ENCODE measurements at places on chromosomes 3 and 15. TPM values are rescaled to one million over a fixed set of nuclear protein-coding genes. Genes with fewer than 3 reads are reported as not detected.

Gene SUMF1
- polyA plus RNA-seq, result 4.5 TPM

Gene ADGRG7
- polyA plus RNA-seq, result not detected

Gene CAPN3
- polyA plus RNA-seq, result 1.5 TPM

Gene PP2D1
- polyA plus RNA-seq, result not detected

Gene GPR171
- polyA plus RNA-seq, result not detected

Gene KLHL40
- polyA plus RNA-seq, result not detected

Gene GNL3
- polyA plus RNA-seq, result 151 TPM

Gene CLRN1
- 0.18 TPM for polyA plus RNA-seq

Gene SUCLG2
- 0.15 TPM for polyA plus RNA-seq

Gene CPN2
- not detected for polyA plus RNA-seq

Gene ADIPOQ
- polyA plus RNA-seq, result not detected

Gene DNAH12
- polyA plus RNA-seq, result 1.8 TPM

Gene ZBTB11
- 22.0 TPM for polyA plus RNA-seq

Gene HTR3E
- polyA plus RNA-seq, result not detected

Gene TRIM42
- not detected for polyA plus RNA-seq

Gene SSUH2
- polyA plus RNA-seq, result 0.88 TPM

Gene WDR93
- not detected for polyA plus RNA-seq

Gene RHOV
- polyA plus RNA-seq, result 2.8 TPM

Gene HRG
- not detected for polyA plus RNA-seq
